Activated naive CD4-positive, alpha-beta T cell treated with Interleukin-2 at 50 U/mL for 16 hours (primary cell): ENCODE measurements at places on chromosomes 12 and 14.

- DNase-seq: no peak
Measured at GRCh38 chr12:115611477-115611876, 666.0 kb downstream of the MED13L start.

- DNase-seq: no peak
Measured at GRCh38 chr12:21774358-21775132, at the start of gene KCNJ8. TSS of gene KCNJ8 (minus strand) at chr12:21774706. CDS start at chr12:21773616, 1,090 bp downstream.

DNA sequence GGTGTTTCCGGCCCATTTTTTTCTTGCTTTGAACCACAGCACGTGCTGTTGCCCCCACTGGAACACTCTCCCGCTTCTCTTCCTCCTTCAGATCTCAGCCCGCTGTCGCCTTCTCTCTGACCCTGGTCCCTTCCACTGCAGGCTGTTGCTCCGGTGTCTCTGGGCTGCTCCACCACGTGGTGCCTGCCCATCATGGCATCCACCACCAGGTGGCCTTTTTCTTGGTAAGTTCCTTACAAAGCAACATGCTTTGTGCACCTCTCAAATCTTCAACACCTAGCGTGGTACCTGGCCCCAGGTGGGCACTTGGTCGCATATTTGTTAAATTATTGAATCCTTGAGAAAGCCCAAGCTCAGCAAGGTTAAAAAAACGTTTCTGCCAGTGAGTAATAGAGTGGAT lies 19.1 kb downstream of the TUNAR start:
- peak; percentile 3 for DNase-seq

DNA sequence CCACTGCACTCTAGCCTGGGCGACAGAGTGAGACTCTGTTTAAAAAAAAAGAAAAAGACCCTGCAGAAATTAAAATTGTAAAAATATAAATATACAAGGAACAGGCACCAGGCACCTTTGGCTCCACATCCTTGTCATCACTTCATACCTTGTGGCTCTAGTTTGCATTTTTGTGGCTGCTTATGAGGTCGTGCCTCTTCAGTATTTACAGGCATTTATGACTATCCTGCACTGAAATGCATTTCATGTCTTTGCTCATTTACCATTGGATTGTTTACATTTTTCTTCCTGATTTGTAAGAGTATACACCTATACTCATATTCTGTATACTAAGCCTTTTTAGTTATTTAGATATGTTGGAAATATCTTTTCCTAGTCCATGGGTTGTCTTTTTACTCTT lies 20.1 kb downstream of the BICD1 start:
- DNase-seq: no peak

DNA sequence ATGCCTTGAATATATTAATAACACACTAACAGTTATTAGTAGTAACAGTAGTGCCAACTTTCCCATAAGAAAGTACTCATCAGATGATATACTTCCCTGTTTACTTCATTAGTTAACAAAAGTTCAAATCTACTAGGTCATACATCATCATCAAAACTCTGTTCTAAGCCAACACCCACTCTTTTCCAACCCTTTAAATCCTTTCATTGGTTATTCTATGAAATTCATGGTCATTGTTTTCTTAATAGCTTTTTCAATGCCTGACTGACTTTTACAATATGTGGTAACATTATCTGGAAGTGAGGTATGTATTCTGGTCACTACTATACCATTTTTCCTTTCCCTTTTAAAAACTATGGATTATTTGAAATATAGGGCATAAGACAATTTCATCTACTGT lies 9.7 kb downstream of the NTS start:
- DNase-seq: no peak

DNA sequence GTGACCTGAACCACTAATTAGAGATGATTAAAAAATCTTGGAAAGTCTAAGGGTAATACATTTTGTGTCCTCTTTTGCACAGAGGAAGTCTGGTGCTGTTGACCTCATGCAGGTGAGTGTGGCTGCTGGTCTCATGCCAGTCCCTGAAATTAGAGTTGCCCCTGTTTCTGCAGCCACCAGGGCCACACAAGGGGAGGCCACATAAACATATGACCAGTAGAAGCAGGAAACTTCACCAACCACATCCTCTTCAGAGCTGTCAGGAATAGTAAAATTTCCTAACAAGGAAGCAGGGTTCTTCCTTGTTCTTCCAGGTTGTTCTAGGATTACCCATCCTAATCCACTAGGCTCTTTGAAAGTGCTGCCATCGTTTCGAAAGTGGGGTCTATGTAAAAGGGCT lies 28.3 kb downstream of the PSMA6 start:
- no peak for DNase-seq

- DNase-seq: no peak
Measured at GRCh38 chr12:33876618-33877017, 145.7 kb upstream of the ALG10 start.

GRCh38 chr14:75138492-75138891 lies 11.6 kb upstream of the NEK9 start:
- DNase-seq: no peak

DNA sequence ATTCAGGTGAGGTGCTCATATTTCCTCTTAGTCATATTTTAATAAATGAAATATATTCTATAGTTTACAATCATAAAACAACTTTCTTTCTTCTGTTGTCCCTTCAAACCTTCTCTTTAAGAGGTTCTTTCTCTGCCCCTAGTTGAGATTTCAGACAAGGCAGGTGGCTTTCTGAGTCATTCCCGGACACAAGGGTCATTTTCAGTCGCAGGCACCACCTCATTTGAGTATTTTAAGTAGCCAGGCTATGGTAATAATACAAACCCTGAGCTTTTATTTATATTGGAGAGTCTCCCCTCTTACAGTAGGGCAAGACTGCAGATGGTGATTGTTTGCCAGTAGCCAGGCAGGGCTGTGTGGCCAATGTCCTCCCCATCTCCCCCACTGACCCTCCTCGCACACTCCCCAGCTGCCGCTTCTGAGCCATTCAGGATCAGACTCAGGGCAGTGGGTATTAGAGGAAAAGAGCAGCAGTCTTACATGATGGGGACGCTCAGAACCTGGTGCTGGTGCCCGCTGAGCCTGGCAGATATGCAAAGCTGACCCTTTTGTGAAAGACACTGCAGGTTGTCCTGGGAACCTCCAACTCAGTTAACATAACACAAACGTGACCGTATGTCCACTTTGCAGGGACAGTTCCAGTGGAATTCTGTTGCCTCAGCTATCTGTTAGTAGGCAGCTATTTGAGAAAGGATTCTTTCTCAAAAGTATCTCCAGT lies 101.1 kb upstream of the BCL2L14 start:
- DNase-seq: no peak

- DNase-seq: peak; percentile 76
Measured at GRCh38 chr14:50003213-50004021, 110.5 kb downstream of the ARF6 start.

DNA sequence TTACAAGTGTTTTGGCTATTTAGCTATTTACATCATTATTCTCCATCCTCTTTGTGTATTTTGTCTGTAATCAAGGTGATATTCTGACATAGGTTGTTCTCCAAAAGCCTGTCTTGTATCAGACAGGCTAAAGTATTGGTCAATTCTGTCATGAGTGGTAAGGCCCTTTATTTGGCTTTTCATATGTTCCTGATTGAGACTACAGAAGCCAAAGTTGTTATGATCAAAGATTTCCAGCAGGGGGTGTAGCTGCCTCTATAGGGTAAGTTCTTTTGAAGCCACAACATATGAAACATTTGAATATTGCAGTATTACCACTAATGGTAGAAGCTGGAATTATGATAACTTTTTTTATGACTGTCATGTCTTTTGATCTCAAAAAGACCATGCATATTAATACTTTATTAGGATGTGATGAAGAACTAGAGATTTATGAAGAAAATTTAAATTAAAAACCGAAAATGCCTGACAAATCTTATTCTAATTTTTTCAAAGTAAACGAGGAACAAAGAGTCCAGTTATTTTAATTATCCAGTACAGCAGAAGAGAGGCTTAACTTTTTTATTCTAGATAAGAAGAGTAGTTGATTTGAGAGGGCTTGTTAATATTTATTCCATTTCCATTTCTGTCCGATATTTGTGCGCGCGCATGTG lies 3.4 kb upstream of the ARHGAP5 start:
- DNase-seq: peak; percentile 34

- DNase-seq: no peak
Measured at GRCh38 chr12:3520168-3520567, 29.2 kb downstream of the PRMT8 start.

- DNase-seq: no peak
Measured at GRCh38 chr14:89349171-89350008, 67.6 kb downstream of the FOXN3 start.

GRCh38 chr12:5478081-5478706 lies 46.3 kb downstream of the NTF3 start:
- no peak for DNase-seq

DNA sequence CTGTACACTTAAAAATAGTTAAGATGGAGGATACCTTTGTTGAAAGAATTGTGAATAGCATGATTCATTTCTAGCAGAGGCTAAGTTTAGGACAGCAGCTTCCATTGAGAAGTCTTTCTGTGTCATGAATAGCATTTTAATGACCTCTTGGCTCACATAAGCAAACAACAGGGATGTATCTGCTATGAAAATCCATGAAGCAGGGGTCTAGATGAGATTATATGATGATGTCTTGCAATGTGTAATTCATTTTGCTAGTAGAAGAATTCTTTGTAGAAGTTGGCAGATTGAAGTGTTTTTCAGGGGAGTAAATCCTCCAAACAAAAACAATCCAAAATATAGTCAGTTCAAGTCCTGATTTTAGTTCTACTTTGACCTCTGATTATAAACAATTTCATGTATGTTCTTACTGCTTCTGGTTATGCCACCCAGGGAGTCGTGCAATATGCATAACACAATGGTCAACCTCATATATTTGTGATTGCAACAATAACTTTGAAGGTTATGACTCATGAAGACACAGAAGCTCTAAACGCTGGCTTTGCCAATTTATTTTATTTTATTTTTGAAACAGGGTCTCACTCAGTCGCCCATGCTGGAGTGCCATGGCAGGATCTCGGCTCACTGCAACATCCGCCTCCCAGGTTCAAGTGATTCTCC lies 6.9 kb upstream of the RD3L start:
- no peak for DNase-seq

DNA sequence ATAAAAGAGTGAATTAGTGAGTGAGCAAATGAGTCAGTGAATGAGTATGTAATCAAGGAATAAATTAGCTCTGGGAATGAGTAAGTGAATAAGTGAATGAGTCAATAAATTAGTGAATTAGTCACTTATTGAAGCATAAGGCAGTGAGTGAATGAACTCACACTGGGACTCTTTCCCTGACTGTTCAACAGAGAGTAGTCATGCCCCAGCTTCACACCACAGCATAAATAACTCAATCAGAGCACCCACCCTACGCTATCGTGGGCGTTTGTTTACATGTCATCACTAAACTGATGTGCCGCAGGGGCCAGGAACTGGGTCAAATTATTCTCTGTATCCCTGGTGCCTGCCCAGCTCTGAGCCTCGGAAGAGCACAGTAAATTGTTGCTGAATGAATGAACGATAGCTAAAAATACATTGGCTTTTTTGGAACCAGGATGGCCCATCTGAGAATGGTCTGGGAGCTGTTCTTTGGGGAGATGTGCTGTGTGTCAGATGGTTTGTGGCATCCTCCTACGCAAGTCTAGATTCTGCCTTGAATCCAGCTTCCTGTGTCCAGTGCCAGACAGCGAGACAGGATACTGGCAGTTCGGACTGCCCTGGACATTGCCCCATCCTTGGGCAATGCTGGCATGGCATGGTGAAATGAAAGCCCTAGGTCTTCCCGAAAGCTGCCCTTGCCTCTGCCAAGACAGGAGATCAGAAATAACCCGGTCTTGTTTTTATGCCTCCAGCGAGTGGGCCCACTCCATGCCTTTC lies 98.0 kb upstream of the RTL1 start:
- DNase-seq: no peak

- no peak for DNase-seq
Measured at GRCh38 chr12:53493610-53494391, 5.5 kb downstream of the MAP3K12 start.

DNA sequence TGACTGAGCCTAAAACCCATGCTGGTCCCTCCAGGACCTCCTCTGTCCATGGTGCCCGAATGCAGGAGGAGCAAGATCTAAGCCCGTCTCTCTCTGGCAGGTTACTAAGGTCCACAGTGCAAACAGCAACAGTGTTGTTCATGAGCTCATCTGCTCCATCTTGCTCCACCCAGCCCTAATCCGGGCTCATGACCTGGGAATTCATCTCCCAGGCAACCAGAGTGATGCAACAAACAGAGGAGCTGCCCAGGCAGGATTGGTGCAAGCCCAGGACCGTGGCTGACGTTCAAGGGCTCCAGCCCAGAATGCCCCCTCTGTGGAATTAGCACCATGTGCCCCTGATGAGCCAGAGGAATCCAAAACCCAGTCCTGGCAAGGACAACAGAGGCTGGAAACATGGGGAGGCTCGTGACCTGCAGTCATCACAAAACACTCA lies 29.9 kb downstream of the HSPB8 start:
- no peak for DNase-seq

- DNase-seq: no peak
Measured at GRCh38 chr12:87469295-87469694, 559.9 kb downstream of the C12orf50 start.

DNA sequence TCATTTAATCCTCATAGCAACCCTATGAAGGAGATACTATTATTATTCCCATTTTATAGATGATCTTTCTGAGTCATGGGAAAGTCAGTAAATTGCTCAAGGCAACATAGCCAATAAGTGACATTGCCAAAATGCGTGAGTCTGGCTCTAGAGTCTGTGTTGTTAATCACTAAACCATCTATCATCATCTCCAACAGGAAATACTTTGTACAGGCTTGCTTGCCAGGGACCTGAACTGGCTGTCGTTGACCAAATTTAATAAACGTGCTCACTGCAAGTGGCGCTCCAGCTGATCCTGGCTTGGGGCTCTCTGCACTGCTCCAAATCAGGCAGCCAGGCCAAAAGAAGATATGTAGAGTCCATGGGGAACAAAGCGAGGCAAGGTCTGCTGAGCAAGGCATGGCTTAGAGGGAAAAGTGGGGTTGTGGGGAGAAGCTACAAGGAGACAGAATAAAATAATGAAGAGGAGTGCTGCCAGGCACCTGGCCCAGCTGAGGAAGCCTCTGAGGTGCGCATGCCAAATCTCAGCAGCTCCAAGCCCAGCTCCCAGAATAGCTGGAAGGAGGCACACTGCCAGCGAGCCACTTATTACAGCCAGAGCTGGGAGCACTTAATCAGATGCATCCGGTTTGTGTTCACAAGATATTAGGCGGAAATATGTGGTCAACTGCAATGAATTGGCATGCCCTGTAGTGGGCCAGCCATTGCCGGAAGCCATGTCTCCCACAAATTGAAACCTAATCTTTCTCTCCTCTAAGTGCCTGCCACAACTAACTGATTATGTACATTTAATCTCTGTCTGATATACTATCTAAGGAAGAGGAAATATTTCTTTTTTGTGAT lies 43.3 kb upstream of the PTPRO start:
- DNase-seq: no peak

DNA sequence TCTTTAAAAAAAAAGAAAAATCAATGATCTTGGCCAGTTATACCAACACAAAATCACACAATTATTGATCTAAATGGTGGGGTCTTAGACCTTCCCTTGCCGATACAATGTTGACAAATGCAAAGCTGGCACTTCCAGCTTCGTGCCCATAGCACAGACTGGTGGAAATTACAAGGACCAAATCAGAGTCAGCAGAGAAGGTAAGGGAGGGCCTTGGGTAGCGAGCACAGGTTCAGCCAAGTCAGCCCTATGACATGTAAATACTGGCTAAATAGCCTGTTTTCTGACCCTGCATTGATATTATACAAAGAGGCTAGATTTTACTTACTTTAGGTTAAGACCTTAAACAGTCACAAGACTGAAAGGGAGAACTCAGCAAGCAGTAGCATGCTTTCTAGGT lies 30.3 kb upstream of the WDR89 start:
- DNase-seq: no peak
